NCI-H2227 treated with DMSO at 0.1 percent for 48 hours (cell line): ENCODE measurements at places on chromosomes 4 and X.

- DNase-seq = no peak
Observed at GRCh38 chrX:103792916-103793544, 16.4 kb downstream of the PLP1 start.

DNA sequence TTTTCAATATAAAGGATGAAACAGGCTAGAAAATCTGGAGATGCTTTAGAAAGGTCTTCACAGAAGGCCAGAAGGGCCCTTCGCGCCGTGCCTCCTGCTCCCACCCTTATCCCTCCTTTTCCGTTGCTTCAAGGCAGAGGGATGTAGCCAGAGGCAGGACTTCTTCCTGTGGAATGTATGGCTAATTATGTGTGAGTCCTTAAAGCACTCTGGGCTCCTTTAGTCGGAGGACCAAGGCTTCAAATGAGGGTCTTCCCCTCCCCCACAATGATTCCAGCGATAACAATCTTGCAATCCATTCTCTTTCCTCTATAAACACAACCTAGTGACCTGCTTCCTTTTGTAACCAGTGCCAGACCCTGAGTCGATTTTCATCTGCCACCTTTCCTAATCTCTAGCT lies 103.5 kb downstream of the GPC3 start:
- no peak for DNase-seq

GRCh38 chr4:75612306-75612705 lies 18.0 kb downstream of the CDKL2 start:
- no peak for DNase-seq

- DNase-seq = no peak
Observed at GRCh38 chrX:24151513-24151912, 2.0 kb downstream of the ZFX start.

DNA sequence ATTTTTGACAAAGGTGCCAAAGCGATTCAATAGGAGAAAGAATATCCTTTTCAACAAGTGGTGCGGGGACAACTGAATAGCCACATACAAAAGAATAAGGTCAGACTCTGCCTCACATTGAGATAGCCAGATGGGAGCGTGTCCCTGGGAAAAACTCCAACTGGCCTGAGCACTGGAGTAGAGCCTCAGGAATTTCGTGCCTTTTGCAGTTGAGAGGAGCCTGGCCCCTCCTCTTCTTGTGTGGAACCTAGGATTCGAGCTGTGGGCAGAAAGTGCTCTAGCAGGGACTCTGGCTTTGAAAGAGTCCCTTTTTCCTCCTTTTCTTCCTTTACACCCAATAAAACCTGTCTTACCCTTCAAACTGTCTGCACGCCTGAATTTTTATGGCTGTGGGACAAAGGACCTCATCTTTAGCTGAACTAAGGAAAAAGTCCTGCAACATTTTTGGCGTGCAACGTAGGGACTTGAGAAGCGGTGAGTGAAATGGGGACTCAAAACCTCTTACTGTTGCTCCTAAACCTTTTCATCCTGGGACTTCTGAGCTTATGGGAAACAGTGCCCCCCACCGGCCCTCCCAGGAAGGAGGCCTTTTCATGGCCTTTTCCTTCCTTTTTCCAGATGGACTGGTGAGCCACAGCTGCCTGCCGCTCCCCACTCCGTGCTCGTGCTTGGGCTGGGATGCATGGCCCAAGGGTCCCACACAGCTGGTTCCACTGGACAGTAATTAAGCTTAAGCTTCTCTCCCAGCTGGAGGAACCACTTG lies 68.6 kb downstream of the BMP15 start:
- DNase-seq = no peak

- DNase-seq = no peak
Observed at GRCh38 chrX:68659385-68659784, 11.9 kb downstream of the STARD8 start.

GRCh38 chrX:47182106-47182700 lies 11.4 kb upstream of the UBA1 start:
- DNase-seq = no peak

GRCh38 chrX:9033179-9033578 lies 748 bp downstream of the FAM9B start:
- DNase-seq = no peak

DNA sequence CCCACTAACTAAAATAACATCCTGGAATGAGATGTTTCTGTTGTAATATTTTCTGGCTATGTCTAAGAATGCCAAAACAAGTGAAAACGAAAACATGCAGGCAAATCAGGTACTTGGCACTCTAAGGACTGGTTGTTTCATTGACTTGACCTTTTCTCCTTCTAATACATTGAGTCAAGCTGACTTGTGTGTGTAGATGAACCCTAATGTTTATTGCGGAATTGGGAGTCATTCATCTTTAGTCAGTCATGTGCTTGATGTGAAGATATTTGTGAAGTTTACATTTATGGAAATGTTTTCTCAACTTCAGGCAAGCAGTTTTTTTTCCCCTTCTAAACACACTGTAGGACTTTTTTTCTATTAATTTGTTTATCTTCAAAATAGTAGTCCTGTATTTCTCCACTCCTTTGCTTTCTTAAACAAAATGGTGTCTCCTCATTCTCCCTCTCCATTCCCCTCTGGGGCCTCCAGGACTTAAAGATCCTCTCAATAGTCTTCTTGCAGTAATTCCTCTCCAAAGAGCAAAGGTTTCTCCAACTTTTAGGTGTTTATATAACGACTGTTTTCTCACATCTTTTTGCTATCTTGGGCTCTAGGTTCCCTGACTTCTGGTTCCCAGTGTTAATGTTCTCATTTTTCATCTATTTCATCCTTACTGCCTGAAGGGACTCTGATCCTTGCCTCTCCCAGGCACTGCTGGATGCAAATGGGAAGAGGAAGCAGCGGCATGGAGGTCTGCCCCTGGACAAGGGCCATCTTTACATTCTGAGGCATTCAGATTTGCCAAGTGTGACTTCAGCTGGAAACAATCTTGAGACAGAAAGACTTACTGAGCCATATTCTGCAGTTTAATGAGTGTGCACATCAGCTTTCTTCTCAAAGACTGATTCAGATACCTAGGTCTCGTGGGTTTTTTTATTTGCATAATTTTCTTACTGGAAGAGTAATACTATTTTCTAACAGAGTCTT lies 166.4 kb downstream of the ARHGAP6 start:
- no peak for DNase-seq

DNA sequence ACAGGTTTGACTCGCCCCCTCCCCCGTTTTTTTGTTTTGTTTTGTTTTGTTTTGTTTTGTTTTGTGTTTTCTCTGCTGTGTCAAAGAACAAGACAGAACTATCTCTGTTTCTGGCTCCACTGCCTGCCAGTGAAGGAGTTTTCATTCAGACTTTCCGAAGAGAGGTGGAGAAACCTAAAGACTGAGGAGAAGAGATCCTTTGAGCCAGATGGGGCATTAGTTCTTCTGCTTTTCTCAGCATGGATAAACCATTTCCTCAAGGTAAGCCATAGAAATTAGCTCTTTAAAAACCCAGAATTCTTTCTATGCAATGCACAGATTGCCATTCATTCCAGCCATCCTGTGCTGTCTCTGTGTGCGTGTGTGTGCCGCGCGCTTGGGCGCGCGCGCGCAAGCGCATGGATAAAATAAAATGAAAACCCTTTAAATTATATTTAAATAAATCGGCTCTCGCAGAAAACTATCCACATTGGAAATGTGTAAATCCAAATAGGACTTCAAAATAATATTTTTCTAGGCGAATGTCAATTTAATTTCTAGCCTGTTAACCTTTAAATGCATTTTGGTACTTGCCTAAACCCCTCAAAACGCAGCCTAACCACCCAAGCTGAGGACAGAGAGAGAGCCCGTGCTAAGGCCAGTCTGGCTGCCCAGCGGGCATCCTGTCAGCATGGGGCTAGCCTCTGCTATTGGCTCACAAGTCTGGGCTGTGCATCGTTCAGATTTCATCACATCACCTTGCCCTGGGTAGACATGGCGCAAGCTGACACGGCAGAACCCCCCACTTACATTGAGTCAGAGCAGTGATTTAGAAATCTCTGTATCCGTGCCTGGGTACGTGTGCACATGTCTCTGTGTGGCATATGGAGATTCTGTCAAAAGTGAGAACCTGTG lies 113.0 kb upstream of the VAMP7 start:
- no peak for DNase-seq

- DNase-seq = no peak
Observed at GRCh38 chrX:22795671-22796070, 204.1 kb upstream of the DDX53 start.

- DNase-seq = no peak
Observed at GRCh38 chr4:174999407-174999806, 81.2 kb downstream of the ADAM29 start.

DNA sequence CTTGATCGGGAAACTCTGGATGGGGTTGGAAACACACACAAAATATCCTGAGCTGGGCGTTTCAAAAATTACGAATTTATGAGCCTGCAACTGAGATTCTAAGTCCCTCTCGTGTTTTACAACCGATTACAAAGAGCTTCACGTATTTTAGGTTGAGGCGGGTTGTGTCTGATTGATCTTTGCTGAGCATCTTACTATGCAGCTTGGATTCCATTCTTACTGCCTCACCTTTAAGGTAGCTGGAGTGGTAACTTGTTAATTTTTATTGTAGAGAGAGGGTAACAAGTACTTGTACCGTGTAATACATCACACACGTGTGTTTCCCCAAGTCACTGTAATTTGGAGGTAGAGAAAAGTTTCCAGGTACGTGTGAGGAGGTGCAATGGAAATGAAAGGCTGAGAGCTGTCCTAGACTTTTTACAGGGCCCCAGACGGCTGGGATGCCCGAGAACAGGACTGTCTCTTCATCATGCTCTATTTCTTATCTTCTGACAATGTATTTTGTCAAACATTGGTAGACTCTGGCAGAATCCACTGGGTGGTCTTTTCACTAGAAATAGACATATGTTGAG lies 97.8 kb upstream of the TENM3 start:
- no peak for DNase-seq

- no peak for DNase-seq
Observed at GRCh38 chr4:169207436-169208089, 63.2 kb downstream of the SH3RF1 start.

GRCh38 chr4:107629318-107629717 lies 90.7 kb downstream of the PAPSS1 start:
- DNase-seq = no peak

GRCh38 chr4:172813359-172813923 lies 355.2 kb upstream of the GALNT7 start:
- no peak for DNase-seq

DNA sequence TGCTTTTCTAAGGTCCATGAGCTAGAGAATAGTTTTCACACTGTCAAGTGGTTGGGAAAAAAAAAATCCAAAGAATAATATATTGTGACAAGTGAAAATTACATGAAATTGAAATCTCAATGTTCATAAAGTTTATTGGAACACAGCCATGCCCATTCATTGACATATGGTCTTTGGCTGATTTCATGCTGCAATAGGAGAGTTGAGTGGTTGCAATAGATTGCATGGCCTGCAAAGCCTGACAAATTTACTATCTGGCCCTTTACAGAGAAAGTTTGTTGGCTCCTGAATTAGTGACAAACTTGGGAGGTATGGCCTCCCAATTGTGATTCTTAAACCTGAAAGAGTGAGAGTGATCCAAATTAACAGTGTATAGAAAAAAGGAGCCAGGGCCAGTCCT lies 115.5 kb upstream of the FAM9C start:
- no peak for DNase-seq

- peak; percentile 52 for DNase-seq
Observed at GRCh38 chrX:137565921-137566745, at the start of gene ZIC3. Gene ZIC3 (plus strand): TSS chrX:137566127. CDS start chrX:137566692, 565 bp downstream.

DNA sequence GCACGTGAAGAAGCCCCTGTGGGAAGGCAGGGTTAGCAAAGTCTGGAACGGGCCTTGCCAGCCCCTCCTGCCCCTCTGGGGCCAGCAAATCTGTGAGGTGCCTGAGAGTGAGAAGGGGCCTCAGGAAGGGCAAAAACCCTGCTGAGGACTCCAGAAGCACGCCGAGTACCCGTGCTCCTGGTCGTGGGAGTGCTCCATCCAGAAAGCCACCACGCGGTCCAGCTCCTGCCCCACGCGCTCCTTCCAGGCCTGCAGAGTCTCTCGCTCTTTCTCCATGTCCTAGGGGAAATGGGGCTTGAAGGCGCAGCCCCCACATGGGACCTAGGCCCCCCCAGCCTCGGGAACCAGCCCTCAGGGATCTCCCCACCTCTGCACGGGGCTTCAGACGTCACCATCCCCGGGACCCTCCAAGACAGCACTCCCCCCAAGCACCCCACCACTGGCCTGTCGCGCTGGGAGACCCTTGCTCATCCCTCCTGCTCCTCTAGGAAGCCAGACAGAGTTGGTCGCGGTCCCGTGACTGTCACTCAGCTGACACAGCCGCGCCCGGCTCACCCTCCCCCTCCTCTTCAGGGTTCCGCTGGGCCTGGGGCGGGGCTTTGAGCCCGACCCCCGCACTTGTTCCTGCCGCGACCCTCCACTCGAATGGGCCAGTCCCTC lies at the start of gene RENBP:
Gene RENBP (minus strand): TSS at position 504 of the 660 bp plus-strand sequence. CDS start 33 bp downstream, at position 471.
- peak; percentile 8 for DNase-seq

DNA sequence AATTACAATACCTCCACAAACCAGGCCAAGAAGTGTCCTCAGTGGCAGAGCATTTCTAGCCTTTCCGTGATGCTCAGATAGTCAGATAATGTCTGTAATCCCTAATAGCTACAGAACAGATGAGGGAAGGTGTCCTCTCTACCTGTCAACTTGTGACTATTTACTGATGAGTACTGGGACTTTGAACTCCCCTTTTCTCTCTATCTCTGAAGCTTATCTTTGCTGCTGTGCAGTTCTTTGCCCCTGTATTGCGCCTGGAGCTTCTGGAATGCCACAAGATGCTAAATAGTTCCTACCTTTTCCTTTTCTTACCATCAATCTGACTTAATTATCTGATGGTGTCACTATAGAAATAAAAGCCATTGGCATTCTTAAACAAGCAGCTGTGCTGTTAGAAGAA lies 30.5 kb downstream of the FGF2 start:
- DNase-seq = no peak

DNA sequence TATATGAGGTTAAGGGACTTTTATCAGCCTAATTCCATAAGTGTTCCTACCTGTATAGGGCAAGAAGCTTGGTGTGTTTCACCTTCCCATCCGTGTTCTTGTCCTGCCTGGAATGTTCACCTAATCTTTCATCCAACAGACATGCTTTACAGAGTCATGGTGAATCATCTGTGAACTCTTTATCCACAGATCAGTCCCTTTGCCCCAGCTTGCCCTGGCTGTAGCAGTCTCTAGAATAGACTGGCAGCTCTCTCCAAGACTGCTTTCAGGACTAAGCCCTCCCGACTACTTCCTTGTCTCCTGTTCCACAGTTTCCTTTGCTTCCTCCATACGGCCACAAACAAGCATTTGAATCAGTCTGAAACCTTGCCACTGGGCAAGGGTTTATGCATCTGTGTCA lies 177.9 kb upstream of the IL15 start:
- no peak for DNase-seq

- no peak for DNase-seq
Observed at GRCh38 chrX:46582325-46582724, 8.8 kb downstream of the CHST7 start.
